ENCODE measurements at places on chromosomes 6 and 20. TPM values are rescaled to one million over a fixed set of nuclear protein-coding genes. Genes with fewer than 3 reads are reported as not detected.

- DNase-seq: no peak
Observed at GRCh38 chr20:16479666-16480065, 93.6 kb downstream of the KIF16B start.

DNA sequence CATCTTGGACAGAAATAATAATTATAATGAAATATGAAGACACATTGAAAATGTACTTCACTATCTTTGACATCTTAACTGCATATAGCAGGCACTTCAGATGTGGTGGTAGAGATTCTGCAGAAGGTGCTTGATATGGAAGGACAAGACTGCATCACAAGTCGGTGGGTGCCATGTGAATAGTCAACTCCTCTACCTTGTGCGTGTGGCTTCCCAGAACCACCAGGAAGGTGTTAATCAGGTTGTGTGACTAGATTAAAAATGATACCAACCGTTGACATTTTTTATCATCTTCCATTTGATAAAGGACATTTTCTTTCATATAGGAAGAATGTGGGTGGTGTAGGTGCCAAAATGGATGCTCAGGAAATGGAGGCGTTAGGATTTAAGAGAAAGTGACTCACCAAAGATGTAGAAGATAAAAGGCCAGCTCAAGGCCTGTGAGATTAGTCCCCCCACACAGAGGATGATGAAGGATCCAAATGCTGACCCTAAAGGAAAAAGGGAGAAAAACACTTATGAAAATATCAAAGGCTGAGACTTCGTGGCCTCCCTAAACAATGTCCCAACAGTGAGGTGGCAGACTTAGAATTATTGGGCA, 12.3 kb downstream of the SLC17A2 start:
- DNase-seq: no peak

- no peak for DNase-seq
Observed at GRCh38 chr6:150928882-150929281, 63.4 kb downstream of the MTHFD1L start.

DNA sequence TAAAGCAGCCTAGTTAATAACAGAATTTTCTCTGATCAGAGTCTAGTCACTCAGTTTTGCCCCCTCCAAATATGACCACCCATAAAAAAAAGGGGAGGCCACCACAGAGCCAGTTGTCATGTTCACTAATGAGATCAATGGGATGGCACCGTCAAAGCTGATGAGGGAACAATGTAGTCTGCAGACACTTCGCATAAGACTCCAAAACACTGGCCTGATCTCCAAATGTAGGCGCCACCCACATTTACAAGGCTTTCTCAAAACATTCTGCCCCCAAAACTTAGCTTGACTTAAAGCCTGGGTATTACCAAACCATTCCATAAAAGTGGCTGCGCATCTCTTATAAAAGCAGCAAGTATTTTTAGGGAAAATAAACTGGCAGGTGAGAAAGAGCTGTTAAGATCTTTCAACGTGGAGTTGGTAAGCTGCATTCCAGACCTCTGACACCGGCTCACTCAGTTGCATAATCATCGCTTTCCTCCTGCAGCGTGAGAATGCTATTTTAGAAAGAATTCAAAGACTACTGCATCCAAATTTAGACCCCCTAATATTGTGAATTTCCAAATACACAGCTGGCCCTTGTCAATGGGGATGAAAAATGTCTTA, 59.3 kb downstream of the TBC1D7 start:
- DNase-seq: no peak

VAPB gene
- total RNA-seq: 55.5 TPM

PI16 gene
- total RNA-seq: 20.5 TPM

GRCh38 chr20:20782755-20783154, 70.3 kb upstream of the RALGAPA2 start:
- DNase-seq: no peak

GRCh38 chr6:52221302-52221701, 23.0 kb downstream of the IL17F start:
- no peak for DNase-seq

GRCh38 chr6:113558431-113558830, 298.7 kb upstream of the MARCKS start:
- DNase-seq: no peak

All from endothelial cell (in vitro differentiated cells).